ENCODE measurements at places on chromosomes 11 and 22. TPM values are rescaled to one million over a fixed set of nuclear protein-coding genes. Genes with fewer than 3 reads are reported as not detected.

The MPPED2 gene
- not detected for total RNA-seq

The TRPM5 gene
- not detected for total RNA-seq

DNA sequence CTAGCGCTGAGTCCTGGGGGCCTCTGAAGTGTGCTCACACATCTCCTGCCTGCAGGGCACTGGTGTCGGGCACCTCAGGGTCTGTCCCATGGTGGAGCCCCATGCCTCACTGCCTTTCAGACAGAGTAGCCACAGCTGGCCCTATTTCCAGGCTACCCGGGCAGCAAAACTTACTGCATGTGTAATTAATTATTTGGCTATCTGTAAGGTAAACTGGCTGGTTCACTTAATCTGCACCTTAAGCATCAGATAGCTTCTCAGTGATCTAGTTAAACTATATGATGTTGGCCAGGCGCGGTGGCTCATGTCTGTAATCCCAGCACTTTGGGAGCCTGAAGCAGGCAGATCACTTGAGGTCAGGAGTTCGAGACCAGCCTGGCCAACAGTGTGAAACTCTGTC lies 5.3 kb downstream of the PNPLA3 start:
- DNase-seq: no peak

DNA sequence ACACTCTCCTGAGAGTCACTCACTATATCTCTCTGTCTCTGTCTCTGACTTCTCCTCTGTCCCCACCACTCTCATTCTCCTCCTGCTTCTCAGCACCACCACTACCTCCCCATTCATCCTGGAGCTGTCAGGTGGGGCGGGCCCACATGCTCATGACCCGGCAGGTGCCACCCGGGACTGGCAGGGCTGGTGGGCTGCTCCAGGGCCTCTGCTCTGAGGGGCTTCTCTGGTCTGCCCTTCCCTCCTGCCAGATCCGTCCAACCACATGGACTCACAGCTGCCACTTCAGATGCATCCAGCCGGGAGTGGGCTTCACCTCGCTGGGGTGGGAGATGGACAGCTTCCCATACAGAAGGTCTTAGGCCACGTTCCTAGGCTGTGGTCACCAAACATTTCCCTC lies 4.8 kb upstream of the EMID1 start:
- DNase-seq: no peak

The ART1 gene
- total RNA-seq: not detected

DNA sequence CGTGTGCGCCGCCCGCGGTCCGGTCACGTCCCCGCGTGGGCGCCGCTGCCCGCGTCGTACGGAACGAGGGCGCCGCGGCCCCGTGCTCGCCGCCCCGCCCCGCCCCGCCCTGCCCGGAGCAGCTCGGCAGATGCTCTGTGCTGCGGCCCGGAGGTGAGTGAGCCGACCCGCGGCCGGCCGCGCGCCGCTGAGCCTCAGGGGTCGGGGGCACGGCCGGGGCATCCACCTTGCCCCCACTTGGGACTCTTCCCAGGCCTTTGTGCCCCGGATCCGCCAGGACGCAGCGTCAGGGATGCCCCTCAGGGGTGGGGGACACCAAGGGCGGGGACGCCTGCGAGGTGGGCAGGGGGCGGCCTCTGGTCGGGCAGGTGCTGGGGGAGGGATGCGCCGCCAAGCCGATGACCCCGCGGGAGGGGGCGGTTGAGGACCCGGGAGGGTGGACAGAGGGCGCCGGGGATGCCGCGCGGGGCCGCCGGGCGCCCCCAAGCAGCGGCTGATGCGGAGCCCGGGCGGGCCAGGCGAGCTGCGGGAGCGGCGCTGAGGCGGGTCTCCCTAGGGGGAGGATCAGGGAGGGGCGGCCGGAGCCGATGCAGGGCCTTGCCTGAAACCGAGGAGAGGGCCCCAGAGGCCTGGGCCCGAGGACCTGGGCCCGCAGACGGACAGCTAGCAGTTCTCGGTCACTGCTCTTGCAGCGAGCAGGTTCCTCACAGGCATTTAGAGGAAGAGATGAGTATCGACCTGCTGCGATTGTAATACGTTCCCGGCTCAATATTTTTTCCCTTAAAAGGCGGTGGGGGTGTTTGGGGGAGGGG lies at the start of gene GNAZ:
Gene GNAZ, plus strand, starts transcription at position 102 of the 812 bp plus-strand sequence. CDS start 25,177 bp downstream, outside the sequence.
- DNase-seq: no peak

GRCh38 chr11:367956-368413 lies 1.3 kb upstream of the B4GALNT4 start:
- DNase-seq: no peak

The GPHA2 gene
- total RNA-seq: not detected

The ANKK1 gene
- 0.12 TPM for total RNA-seq

The C11orf16 gene
- not detected for total RNA-seq

DNA sequence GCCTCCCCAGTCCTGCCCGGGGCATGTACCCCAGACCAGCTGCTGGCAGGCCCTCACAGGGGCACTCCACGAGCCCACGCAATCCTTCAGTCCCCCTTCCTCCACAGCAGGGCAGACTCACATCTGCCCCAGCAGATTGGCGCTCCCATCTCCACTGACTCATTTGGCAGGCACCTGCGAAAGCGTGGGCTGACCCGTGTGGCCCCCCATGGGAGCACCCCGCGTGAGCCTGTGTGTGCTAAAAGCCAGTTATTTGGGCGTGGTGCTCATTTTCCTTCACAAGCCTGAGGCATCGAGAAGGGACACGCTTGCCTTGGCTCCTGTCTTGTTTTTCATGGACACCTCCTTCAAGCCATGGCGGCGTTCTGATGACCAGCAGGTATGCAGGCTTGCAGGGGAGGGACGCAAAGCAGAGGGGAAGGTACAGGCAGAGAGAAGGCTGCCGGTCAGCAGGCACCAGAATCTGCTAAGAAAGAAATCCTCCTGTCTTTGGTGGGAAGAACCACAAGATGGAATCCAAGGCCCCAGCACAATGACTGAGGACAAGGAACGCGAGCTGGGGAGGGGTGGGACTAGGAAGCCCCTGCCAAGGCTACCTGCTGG lies 8.6 kb downstream of the NECTIN1 start:
- DNase-seq: no peak

- no peak for DNase-seq
Measured at GRCh38 chr11:76238551-76238950, 32.2 kb upstream of the WNT11 start.

The OR6A2 gene
- 0.19 TPM for total RNA-seq

- DNase-seq: no peak
Measured at GRCh38 chr11:1485504-1485885, 1.1 kb downstream of the MOB2 start.

GRCh38 chr11:69335007-69335780 lies 41.2 kb downstream of the MYEOV start:
- DNase-seq: no peak

The SAC3D1 gene
- 16.8 TPM for total RNA-seq

DNA sequence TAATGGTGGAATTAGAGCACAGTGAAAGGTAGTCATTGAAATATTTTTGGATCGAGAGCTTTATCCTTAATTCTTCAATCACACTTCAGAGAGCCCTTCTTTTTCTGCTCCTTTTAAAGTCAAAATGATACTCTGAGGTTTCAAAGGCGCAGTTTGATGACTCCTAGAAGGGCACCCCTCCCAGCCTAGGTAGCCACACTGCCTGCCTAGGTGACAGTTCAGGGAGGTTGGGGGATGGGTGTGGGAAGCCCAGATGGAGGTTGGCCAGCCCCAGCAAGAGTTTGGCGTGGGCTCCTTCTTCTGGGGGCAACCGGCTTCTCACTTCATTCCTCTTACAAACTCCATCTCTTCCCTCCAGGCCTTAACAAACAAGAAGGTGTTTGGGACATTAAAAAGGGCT lies 28.6 kb upstream of the PHF21A start:
- no peak for DNase-seq

The TENM4 gene
- total RNA-seq: 7.3 TPM

- DNase-seq: no peak
Measured at GRCh38 chr22:24205438-24206195, 24.3 kb downstream of the SUSD2 start.

The APOA5 gene
- not detected for total RNA-seq

DNA sequence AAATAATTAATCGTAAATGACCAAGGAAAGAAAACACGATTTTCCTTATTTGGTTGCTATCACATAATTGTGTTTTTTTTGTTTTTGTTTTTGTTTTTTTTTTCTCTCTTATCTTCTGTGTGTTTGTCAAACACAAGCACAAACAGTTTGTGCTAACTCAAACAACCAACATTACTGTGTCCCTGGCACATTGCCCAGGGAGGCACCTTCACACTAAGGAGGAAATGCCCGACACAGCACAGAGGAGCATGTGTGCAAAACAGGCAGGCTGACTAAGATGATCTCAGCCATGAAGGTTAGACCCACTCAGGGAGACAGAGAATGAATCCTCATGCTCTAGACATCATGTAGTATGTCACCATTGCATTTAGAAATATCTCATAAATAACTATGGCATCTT lies 130.1 kb downstream of the SOX6 start:
- peak; percentile 48 for DNase-seq

GRCh38 chr11:19595840-19596751 lies 116.5 kb upstream of the NAV2 start:
- peak; percentile 68 for DNase-seq

The TMPRSS5 gene
- 0.19 TPM for total RNA-seq

DNA sequence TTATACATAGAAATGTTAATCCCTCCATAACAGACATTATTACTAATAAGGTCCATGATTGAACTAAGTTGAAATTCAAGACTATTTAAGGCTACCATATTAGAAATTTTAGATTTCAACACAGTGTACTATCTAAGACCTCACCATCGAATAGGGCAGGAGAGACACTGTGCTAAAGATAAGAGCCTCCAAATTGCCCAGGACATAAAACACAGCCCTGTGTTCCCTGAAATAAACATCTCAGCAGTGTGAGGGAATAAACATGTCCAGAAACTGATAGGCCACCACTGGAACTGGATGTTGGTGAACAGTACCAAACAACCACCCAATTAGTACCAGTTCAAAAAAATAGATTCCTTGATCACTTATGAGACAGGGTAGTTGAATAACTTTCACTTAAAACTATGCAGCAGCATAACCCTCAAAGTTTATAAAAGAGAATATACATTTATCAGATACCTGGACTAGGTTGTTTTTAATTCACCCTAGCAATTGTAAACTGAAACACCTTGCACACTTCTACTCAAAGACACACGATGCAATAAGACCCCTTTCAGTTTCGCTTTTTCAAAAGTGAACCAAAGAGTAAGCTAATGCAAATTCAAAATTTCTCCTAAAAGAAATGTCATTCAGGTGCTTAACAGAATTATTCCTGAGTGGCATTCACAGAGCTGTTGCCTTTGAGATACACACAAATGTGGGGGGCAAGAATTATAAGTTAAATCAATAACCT lies 34.3 kb downstream of the USP28 start:
- DNase-seq: no peak

DNA sequence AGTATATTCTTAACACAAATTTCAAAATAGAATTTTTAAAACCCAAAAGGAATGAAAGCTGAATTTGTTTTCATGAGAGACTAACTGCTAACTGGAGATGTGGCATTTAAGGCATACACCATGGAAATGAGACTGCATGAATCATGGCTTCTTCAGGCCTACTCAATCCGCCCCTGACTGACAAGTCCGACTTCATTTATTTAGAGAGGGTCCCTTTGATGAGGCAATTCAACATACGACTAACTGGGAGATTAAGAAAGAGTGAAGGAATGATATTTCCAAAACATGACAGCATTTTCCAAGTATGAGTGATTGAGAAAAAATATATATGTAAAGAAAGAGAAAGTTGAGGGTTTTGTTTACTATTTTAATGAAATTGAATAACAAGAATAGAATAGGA lies 720.1 kb downstream of the DLG2 start:
- DNase-seq: no peak

The GP1BB gene
- total RNA-seq: 0.78 TPM

GRCh38 chr11:1747753-1748635 lies 2.4 kb downstream of the IFITM10 start:
- DNase-seq: no peak

- peak; percentile 50 for DNase-seq
Measured at GRCh38 chr11:78000193-78000592, 5.7 kb upstream of the INTS4 start.

The PGR gene
- total RNA-seq: not detected

- DNase-seq: no peak
Measured at GRCh38 chr22:40676644-40677043, 2.6 kb upstream of the MCHR1 start.

- DNase-seq: no peak
Measured at GRCh38 chr22:47879346-47879745, 1116.9 kb downstream of the TBC1D22A start.

The GAL3ST3 gene
- total RNA-seq: 0.23 TPM

The CABP4 gene
- total RNA-seq: 1.3 TPM

- no peak for DNase-seq
Measured at GRCh38 chr22:35506259-35506570, 34.4 kb upstream of the RASD2 start.

DNA sequence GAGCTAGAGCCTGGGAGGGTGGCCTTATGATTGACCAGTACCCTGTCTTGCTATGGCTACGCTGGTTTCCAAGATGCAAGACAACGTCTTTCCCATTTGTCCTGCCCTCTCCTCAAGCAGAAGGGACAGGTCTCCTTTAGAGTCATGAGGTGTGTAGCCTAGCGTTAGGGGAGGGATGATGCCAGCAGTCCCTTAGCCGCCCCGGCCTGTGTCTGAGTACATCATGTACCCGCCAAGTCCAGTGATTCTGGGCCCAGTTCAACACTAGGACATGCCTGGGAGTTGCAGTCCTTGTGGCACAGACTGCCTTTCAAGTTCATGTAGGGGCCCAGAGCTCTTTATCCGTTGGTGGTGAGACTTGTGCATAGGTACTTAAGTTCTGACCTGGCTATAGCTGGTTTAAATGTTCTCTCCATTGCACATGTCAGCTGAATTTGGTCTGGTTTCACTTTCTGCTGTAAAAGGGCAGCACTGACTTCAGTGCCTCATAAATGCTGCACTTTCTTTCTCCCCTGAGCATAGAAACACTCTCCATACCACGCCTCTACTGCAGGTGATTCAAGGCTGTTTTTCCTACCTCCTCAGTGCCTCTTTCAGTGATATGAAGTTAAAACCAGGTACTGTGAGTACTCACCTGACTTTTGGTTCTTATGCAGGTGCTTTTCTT lies 151.1 kb downstream of the METTL15 start:
- DNase-seq: no peak

DNA sequence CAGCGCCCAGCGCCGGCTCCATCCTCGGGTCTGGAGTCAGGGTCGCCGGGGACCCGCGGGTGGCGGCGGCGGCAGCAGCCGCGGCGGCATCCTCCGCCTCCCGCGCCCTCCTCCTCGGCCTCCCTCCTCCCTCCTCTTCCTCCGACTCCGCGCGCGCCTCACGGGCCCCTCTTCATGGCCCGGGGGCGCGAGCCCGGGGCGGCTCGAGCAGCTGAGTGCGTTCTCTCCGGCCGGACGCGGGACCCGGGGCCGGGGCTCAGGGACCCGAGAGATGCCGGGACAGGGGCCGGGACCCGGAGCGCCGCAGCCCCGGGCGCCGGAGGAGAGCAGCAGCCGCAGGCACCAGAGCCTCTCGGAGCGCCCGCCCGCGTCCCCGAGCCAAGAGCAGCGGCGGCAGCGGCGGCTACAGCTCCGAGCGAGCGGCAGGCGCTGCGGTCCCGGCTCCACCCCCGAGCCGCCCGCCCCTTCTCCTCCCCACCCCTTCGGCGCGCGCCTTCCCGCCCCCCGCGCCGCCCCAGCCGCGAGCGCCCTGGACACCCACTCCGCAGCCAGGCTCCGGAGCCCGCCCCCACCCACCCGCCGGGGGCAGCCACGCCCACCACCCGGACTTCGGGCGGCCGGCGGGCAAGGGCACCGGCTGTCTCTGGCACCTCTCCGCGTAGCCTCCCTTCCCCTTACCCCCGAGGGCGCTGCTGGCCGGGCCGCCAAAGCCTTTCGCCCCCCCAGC lies at the start of gene CHST1:
Gene CHST1, minus strand, starts transcription at position 417 of the 727 bp plus-strand sequence. CDS start 14,699 bp downstream, outside the sequence.
- no peak for DNase-seq

Measured in glomerular endothelial cell (primary cell).